Calu3 (cell line): ENCODE measurements at places on chromosomes 13 and 19.

DNA sequence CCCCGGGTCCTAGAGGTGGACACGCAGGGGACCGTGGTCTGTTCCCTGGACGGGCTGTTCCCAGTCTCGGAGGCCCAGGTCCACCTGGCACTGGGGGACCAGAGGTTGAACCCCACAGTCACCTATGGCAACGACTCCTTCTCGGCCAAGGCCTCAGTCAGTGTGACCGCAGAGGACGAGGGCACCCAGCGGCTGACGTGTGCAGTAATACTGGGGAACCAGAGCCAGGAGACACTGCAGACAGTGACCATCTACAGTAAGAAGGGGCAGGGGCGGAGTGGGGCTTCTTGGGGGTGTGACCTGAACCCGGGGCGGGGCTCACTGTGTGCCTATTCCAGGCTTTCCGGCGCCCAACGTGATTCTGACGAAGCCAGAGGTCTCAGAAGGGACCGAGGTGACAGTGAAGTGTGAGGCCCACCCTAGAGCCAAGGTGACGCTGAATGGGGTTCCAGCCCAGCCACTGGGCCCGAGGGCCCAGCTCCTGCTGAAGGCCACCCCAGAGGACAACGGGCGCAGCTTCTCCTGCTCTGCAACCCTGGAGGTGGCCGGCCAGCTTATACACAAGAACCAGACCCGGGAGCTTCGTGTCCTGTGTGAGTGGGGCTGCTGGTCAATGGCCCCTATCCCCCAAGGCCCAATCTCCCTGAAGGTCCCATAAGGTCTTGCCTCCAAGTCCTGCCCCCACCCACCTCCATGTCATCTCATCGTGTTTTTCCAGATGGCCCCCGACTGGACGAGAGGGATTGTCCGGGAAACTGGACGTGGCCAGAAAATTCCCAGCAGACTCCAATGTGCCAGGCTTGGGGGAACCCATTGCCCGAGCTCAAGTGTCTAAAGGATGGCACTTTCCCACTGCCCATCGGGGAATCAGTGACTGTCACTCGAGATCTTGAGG is 2.4 kb upstream of the ICAM4 start:
- no peaks in the 10 kb centered on the region for H3K27me3 ChIP-seq
- H3K36me3 ChIP-seq: peaks cover 58% of the 10 kb centered on the region
- DNase-seq: no peak
- no peak overlapping the region for H3K4me3 ChIP-seq
- no peak overlapping the region for H3K27ac ChIP-seq

- H3K36me3 ChIP-seq: peaks cover 25% of the 10 kb centered on the region
- no peak for DNase-seq
- H3K4me1 ChIP-seq: peaks cover 29% of the 10 kb centered on the region
- no peak overlapping the region for H3K27ac ChIP-seq
Observed at GRCh38 chr19:15864824-15865223, 33.0 kb downstream of the CYP4F2 start.

DNA sequence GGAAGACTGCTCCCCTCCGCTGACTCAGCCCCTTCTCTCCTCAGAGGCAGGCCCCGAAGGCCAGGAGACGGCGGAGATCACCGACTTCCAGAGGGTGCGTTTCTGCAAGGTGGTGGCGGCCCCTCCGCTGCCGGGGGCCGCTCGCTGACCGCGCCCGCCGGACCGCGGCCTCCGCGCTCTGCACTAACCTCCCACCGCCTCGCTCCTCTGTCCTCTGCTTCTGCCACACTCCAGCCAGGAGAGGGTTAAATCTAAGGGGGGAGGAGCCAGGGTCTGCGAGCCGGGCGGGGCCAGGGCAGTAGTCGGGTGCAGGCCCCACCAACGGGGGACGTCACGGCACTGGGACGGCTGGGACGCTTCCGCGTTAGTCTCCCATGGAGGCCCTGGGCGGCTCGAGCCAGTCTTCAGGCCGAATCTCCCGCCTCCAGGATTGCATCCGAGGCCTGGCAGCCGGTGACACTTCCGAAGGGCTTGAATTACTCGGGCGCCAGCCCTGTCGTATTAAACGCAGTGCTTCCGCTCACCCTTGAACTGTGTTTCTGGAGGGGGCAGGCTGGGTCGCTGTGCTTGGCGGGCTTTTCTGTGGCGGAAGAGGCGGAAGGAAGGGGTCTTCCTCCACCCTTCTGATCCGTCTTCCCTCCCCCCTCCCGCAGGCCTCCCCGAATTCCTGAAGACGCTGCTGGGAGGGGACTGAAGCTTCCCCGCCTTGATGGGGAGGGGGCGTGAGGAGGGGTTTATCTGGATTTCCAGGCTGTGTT is 1.2 kb upstream of the INAFM1 start:
- no peaks in the 10 kb centered on the region for H3K27me3 ChIP-seq
- peak; percentile 97 for DNase-seq
- peak overlapping the region; percentile 94 for H3K4me3 ChIP-seq
- H3K4me1 ChIP-seq: peaks cover 19% of the 10 kb centered on the region
- peaks cover 60% of the 10 kb centered on the region for H3K36me3 ChIP-seq
- peak overlapping the region; percentile 95 for H3K27ac ChIP-seq

- H3K4me3 ChIP-seq: no peak within 1 kb of the TSS
- H3K4me1 ChIP-seq: no peaks in the 10 kb centered on the region
- no peak for DNase-seq
Observed at GRCh38 chr19:708154-709143, at the start of gene PALM. Gene PALM (plus strand): TSS chr19:708935. CDS start chr19:709147, 212 bp downstream.

DNA sequence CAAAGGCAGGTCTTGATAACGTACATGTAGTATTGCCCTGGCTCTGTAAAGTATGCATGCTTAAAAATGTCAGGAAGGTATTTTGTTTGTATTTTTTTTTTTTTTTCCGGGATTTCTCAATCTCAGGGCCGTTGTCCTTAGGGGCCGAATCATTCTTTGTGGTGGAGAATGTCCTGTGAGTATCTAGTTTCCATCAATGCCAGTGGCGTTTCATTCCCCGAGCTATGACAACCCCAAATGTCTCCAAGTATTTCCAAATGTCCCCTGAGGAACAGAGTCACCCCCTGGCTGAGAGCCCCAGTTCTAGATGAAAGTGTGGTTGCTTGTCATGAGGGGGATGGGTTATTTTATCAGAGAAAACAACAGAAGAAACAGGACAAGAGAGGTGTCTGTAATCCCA is 68.7 kb downstream of the ACSBG2 start:
- no peak for DNase-seq
- no peaks in the 10 kb centered on the region for H3K27me3 ChIP-seq
- H3K4me3 ChIP-seq: no peak overlapping the region

- DNase-seq: peak; percentile 77
- peaks cover 47% of the 10 kb centered on the region for H3K36me3 ChIP-seq
- H3K4me3 ChIP-seq: peak overlapping the region; percentile 79
- H3K27ac ChIP-seq: no peak overlapping the region
- H3K27me3 ChIP-seq: peaks cover 1% of the 10 kb centered on the region
- H3K4me1 ChIP-seq: peaks cover 15% of the 10 kb centered on the region
Observed at GRCh38 chr19:35644987-35645679, 3.0 kb upstream of the COX6B1 start.

GRCh38 chr13:54611390-54611789 is 1582.8 kb downstream of the OLFM4 start:
- H3K36me3 ChIP-seq: no peaks in the 10 kb centered on the region
- H3K27ac ChIP-seq: no peak overlapping the region
- no peak for DNase-seq
- no peak overlapping the region for H3K4me3 ChIP-seq

DNA sequence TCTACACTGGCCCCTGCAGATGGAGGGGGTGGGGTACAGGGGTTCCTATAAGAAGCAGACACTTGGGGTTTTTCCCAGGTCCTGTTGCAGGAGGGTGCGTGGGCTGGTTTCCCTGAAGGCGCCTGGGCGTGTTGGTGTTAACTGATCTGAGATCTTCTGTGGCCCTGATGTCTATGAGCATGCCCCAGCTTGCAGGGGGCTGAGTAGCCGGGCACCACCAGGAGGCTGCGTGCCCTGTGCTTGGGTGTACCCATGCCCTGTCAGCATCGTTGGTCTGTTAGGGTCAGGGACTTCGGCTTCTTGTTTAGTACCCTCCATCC is 45.3 kb downstream of the CAPN12 start:
- DNase-seq: no peak
- H3K27me3 ChIP-seq: no peaks in the 10 kb centered on the region
- H3K4me3 ChIP-seq: no peak overlapping the region
- peak overlapping the region; percentile 100 for H3K27ac ChIP-seq

DNA sequence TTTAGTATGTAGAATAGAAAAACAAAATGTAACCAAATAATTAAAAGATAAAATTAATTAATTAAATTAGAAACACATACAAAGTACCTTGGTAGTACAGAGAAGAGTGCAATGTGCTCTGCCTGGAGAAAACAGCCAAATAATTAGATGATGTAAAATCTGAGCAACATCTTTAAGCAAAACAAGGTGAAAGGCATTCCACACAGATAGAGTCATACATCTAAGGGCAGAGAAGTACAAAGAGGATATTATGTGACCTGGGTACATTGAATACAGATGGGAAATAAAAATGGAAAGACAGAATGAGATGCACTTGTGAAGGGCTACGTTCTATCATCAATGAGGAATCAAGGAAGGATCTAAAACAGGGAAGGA is 25.2 kb upstream of the FNDC3A start:
- peak overlapping the region; percentile 6 for H3K4me3 ChIP-seq
- H3K27ac ChIP-seq: peak overlapping the region; percentile 85
- H3K27me3 ChIP-seq: no peaks in the 10 kb centered on the region
- no peaks in the 10 kb centered on the region for H3K36me3 ChIP-seq

GRCh38 chr19:49502866-49503581 is 6.8 kb downstream of the RPS11 start:
- no peaks in the 10 kb centered on the region for H3K27me3 ChIP-seq
- H3K4me3 ChIP-seq: no peak overlapping the region
- DNase-seq: peak; percentile 67
- H3K4me1 ChIP-seq: peaks cover 11% of the 10 kb centered on the region

GRCh38 chr19:3398900-3399278 is 32.5 kb downstream of the NFIC start:
- H3K27ac ChIP-seq: no peak overlapping the region
- H3K4me3 ChIP-seq: no peak overlapping the region
- no peaks in the 10 kb centered on the region for H3K27me3 ChIP-seq
- no peak for DNase-seq

GRCh38 chr13:27833206-27833605 is 40.9 kb downstream of the GSX1 start:
- H3K27ac ChIP-seq: no peak overlapping the region
- DNase-seq: no peak
- no peaks in the 10 kb centered on the region for H3K36me3 ChIP-seq
- peaks cover 37% of the 10 kb centered on the region for H3K27me3 ChIP-seq
- no peak overlapping the region for H3K4me3 ChIP-seq
- H3K4me1 ChIP-seq: no peaks in the 10 kb centered on the region

GRCh38 chr13:109740121-109740520 is 46.3 kb downstream of the IRS2 start:
- H3K4me1 ChIP-seq: peaks cover 18% of the 10 kb centered on the region
- no peaks in the 10 kb centered on the region for H3K27me3 ChIP-seq
- no peak overlapping the region for H3K4me3 ChIP-seq
- H3K27ac ChIP-seq: no peak overlapping the region
- H3K36me3 ChIP-seq: no peaks in the 10 kb centered on the region

- H3K4me3 ChIP-seq: peak overlapping the region; percentile 99
- H3K36me3 ChIP-seq: peaks cover 54% of the 10 kb centered on the region
- no peaks in the 10 kb centered on the region for H3K27me3 ChIP-seq
- peak overlapping the region; percentile 93 for H3K27ac ChIP-seq
- DNase-seq: no peak
Observed at GRCh38 chr19:48900477-48901406, 630 bp downstream of the NUCB1 start.

GRCh38 chr13:40984668-40985366 is 34.3 kb downstream of the ELF1 start:
- DNase-seq: no peak
- H3K4me1 ChIP-seq: peaks cover 28% of the 10 kb centered on the region
- no peak overlapping the region for H3K27ac ChIP-seq
- H3K4me3 ChIP-seq: peak overlapping the region; percentile 36

GRCh38 chr13:75489502-75490263 is 7.7 kb upstream of the TBC1D4 start:
- peak overlapping the region; percentile 55 for H3K4me3 ChIP-seq
- no peaks in the 10 kb centered on the region for H3K27me3 ChIP-seq
- no peaks in the 10 kb centered on the region for H3K36me3 ChIP-seq

DNA sequence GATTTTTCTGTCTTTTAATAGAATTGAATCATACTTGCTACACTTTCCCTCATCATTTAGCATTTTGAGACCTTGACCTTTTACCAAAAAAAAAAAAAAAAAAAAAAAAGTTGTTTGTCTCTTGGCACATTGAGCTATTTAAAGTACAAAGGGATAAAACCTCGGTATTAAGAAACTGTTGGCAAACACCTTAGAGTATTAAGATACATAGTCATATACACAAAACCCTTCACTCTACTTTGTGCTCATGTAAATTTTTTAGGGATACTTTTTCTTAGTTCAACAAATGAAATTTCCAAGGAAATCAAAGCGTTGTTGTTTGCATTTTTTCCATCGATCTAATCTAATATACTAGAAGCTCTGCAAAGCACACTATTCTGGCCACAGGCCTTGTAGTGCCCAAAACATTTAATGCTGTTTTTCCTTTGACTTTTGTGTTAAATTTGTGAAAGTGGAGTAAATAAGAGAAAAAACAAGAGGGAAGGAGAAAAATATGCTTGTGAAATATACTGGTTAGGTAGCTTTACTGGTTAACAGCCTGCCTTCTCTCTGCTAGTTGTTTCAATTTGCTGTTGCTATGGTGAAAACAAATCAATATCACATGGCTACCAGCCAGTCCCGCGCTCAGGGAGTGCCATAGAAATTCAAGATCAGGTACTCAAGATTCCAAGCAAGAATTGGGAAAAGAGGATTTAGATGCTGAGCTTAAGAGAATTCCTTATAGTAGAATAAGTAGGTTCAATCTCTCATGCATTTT is 2.6 kb downstream of the MBNL2 start:
- H3K27me3 ChIP-seq: no peaks in the 10 kb centered on the region
- H3K4me3 ChIP-seq: peak overlapping the region; percentile 78
- DNase-seq: peak; percentile 63
- H3K27ac ChIP-seq: peak overlapping the region; percentile 86

- DNase-seq: no peak
- H3K27me3 ChIP-seq: no peaks in the 10 kb centered on the region
- H3K36me3 ChIP-seq: no peaks in the 10 kb centered on the region
- no peak overlapping the region for H3K27ac ChIP-seq
Observed at GRCh38 chr13:98190889-98191444, 13.9 kb upstream of the RNF113B start.

DNA sequence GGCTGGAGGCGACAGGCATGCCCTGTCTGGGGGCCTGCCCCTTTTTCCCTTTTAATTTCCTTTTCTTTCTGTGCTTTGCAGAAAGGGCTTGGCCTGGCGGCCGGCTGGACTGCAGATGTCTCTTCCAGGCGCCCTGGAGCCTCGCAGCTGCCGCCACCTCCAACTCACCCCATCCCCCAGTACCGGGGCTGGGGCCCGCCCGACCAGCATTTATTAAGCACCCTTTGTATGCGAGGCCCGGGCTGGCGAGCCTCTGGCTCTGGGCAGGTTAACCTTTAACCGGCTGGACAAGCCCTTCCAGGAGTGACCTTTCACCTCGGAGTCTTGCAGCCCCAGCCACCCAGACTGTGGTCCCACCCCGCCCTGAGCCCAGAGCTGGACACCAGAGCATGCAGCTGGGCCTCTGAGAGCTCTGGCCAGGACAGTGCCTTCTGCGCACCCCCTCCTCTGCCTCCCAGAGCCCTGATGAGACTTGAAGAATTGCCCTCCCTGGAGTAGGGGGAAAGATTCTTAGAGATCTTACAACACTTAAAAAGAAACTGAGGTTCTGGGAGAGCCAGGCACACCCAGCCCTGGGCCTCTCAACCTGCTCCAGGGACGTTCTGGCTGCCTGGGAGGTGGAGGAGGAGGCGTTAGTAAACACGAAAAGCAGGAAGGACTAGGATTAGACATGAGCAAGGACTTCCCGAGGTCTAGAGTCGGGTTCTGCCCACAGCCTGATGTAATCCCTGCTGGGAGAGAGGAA is 1.1 kb upstream of the NR2F6 start:
- peaks cover 44% of the 10 kb centered on the region for H3K4me1 ChIP-seq
- H3K27ac ChIP-seq: peak overlapping the region; percentile 67
- no peaks in the 10 kb centered on the region for H3K27me3 ChIP-seq
- H3K36me3 ChIP-seq: peaks cover 38% of the 10 kb centered on the region
